ENCODE measurements at places on chromosomes 7 and 10. TPM values are rescaled to one million over a fixed set of nuclear protein-coding genes. Genes with fewer than 3 reads are reported as not detected.

DNA sequence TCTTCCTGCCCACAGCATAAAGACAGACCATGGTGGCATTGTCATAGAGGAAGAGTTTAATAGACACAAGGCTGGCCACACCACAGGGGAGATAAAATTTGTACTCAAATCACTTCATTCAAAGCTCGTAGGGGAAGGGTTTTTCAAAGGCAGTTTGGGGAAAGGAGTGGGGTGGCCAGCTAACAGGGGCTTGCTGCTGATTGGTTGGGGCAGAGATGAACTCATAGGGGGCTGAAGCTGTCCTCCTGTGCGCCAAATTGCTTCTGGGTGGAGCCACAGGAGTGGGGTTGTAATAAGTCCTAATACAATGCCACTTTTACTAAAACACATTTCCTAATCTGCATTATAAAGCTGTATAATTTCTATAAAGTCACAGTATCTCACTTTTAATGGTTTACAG lies 22.5 kb downstream of the PDZD8 start:
- DNase-seq = no peak

DNA sequence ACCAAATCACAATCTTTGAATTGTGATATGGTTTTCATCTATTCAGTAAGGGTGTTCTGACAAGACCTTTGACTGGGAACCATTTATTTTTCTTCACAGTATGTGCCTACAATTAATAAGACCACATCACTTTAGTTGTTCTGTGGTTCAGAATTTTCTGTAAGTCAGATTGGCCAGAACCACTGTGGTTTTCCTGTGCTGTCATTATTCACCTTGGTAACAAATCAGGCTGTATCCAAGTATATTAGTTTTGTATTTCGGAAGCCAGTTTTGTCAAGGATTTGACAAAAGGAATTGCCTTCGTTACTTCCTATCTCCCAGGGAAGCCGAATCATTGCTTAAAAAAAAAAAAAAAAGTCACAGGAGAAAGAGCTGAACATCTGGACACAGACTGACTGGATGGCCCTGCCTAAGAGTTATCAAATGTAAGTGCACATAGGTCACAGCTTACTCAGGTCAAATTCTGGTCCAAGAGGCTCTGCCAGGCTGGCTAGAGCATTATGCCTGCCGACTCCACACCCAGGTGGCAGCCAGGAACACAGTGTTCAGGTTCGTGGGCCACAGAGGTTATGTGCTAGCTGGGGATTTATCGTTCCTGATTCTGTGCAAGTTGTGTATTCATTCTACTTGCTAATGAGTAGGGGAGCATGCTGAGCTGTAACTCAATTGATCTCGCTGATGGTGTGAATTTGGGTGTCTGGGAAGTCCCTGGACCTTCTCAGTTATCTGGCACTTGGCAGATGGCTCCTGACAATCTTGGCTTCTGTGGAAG lies 175.3 kb downstream of the JAZF1 start:
- DNase-seq = no peak

DNA sequence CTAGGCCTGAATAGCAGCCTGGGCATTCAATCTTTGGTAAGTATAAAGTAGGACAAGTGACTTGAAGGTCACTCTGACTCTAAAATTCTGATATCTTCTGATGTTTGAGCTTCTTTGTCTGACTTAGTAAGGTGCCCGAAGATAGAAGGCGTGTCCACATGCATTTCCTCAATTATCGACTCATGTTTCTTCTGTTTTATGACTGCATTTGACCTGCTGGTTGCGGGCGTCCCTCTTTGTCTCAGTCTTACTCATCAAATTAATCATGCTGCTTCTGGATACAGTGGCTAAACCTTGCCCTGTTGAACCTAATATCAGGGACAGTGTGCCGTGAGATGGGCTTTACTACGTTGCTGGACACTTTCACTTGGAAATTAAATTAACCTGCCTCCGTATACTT lies 534.1 kb downstream of the SDK1 start:
- no peak for DNase-seq

DNA sequence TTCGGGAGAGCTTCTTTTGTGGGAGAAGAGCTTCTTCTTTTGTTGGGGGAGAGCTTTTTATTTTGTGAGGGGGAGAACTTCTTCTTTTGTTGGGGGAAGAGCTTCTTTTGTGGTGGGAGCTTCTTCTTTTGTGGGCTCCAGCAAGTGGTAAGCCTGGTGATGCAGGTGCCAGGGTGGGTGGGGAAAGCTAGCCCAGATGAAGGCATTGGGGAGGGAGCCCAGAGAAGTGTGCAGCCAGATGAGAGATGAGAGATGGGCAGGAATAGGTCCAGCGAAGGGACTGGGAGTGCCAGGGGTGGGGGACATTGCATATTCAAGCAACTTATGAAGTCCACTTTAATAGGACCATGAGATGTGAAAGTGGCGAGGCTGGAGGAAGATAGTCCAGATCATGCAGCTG lies 9.7 kb downstream of the ADRA2A start:
- DNase-seq = no peak

DNA sequence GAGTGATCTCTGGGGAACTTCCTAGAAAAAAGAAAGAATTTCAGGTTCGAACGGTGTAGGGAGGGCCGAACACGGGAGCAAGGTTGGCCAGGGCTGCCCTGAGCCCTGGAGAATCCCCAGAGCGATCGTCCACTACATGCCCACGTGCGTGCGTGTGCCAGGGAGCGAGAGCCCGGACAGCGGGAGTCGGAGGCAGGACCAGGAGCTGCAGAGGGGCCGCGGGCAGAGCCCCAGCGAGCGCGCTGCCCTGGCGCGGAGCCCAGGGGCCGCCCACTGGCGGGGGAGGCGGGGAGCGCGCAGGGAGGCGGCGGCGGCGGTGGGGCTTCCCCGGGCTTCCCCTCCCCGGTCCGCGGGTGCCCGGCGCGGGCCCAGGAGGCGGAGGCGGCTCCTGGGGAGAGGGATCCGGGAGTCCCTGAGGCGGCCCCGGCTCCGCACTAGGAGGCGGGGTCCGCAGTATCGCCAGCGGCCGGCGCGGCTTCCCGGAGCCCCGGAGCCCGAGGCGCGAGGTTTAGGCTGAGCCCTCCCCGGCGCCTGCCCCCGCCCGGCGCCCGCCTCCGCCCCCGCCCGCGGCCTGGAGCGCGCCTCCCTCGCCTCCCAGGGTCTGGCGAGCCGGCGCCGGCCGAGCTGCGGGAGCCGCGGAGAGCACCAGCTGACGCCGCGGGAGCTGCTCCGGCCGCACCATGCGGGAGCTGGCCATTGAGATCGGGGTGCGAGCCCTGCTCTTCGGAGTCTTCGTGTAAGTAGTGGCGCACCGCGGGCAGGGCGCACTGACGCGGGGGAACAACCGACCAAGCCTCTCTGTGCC lies at the start of gene PLPP4:
TSS of gene PLPP4 (plus strand) at position 602 of the 805 bp plus-strand sequence. CDS start at position 681, 79 bp downstream.
- no peak for DNase-seq

GRCh38 chr10:43921478-43921877 lies 272.8 kb upstream of the ZNF32 start:
- DNase-seq = no peak

- no peak for DNase-seq
Observed at GRCh38 chr10:102975483-102976379, 57.6 kb downstream of the CNNM2 start.

DNA sequence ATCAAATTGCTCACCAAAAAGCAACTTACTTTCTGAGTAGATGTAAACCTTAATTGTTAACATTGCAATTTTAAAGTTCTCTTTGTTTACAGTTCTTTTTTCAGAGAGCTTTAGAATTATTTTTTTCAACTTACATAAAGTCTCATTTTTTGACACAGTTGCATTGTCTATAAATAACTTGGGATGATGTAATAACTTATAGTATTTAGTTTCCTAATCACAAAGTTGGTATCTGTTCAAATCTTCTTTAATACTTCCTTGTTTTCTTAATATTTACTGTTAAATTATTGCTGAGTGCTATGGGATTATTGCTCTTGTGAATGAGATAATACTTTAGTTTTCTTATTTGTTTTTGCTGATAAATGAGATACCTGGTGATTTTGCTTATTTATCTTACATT lies 18.9 kb upstream of the SUV39H2 start:
- no peak for DNase-seq

GRCh38 chr7:79741684-79742083 lies 288.2 kb upstream of the MAGI2 start:
- DNase-seq = no peak

DNA sequence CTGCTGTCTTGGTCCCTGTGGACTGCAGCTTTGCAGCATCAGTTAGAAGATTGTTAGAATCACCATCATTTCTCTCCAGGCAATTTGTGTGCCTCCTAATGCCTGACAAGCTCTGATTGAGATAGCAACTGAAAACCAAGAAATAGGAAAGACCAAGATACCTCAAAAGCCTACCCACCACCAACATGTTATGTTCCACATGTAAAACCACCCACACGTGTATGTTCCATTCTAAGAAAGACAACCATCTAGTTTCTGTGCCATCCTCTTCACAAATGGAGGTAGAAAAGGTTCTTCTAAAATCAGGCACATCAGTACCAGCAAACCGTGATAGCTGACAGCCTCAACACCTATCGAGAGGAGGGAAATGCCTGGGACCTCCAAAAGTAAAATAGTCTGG lies 46.9 kb downstream of the TASOR2 start:
- no peak for DNase-seq

DNA sequence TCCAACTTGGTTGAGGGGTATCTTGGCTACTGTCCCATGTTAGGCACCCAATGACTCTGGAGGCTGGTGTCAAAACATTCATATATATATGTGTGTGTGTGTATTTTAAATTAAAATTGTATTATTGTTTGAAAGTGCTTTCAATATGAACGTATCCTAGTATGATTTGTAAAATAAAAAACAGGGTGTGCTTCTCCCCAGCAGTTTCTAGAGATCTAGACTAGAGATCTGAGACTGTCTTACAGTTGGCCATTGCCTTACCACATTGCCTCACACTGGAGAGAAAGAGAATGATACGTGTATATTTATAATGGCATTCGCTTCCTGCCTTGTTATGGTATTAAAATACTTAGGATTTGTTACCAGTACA lies 1.2 kb downstream of the BAG3 start:
- DNase-seq = no peak

DNA sequence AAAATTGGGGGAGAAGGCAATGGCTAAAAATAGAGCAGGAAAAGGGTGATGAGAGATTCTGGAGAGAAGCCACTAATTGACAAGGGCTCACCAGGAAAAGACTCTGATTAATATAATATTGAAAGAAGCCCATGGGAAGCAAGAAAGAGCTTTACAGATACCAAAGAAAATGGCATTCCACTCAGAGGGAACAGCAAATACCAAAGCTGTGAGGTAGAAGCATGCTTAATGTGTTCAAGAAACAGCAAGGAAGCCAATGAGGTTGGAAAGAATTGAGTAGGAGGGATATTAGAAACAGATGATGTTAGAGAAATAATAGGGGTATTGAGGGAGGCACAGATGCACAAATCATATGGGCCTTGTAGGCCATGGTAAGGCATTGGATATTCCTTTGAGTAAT lies 130.1 kb downstream of the MYO3A start:
- DNase-seq = no peak

DNA sequence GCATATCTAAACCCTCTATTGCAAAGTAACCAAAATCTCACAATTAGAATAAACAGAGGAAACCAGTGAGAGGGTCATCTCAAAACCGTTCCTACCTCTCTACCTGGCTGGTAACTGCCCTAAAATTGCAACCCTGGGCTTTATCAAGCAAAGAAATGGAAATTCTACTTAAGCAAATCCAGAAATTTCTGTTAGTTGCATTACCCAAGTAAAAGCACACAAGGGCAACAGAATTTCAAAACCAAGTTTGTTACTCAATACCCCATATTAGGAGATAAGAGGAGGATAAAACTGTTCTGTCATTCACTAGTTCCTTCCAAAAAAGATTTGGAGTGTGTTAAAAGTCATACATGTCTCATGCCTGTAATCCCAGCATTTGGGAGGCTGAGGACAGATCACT lies 195.3 kb downstream of the FAM107B start:
- DNase-seq = no peak

DNA sequence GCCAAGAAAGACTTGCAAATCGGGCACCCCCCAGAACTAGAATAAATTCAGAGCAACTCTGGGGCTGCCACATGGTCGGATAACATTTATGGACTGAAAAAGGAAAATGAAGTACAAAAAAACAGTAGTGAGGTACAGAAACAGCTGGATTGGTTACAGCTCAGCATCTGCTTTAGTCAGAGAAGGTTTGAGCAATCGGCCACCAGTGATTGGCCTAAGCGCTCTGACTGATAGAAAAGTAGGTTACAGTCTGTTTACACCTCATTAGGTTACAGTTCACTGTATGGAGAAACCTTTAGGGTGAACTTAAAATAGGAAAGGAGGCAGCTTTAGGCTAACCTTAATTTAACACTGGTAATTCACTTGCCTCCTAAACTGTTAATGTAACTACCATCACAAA lies 102.0 kb upstream of the DKK1 start:
- DNase-seq = no peak

GRCh38 chr10:51521605-51522004 lies 177.8 kb downstream of the CSTF2T start:
- DNase-seq = no peak

DNA sequence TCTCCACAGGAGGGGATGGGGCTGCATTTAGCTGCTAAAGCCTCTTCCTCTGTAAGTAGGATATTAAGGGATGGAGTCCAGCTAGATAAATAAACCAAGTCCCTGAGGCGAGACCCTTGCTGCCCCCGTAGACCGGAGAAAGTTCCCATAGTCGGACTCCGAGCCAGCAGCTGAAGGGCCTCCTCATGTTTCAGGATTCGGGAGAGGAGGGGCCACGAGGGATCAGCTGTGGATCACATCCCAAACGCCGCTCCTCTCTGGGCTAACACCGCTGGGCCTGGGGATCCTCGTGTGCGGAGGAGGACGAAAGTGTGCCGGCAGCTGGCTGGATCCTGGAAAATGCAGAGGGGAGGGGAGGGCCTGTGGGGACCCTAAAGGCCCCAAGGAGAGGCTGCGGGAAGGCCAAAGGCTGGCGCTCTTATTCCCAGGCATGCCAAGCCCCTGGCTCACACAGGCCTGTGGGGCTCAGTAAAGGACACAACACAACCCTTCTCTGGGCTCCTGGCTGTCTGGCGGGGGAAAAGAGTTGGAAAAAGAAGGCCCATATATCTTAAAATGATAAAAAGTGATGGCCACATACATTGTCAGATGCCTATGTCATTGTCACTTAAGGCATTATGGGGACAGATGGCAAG lies 82.5 kb upstream of the TMEM72 start:
- DNase-seq = no peak

DNA sequence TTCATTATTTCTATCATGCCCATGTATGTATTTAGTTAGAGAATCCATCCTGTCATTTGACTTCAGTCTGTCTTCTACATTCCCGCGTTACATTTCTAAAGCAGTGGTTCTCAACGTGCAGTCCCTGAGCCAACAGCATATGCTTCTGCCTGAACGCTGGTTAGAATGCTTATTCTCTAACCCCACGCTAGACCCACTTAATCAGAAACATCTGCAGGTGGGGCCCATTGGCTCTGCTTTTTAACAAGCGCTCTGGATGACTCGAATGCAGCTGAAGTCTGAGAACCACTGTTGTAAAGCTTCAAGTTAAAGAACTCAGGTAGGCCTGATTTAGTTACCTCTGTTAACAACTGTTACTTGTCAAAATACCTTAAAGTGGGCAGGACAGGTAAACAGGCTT lies 38.2 kb downstream of the NEUROD6 start:
- DNase-seq = no peak

The NKX6-2 gene
- total RNA-seq = not detected

The SPDYE16 gene
- total RNA-seq = not detected

The FRAT2 gene
- total RNA-seq = 11.4 TPM

All from activated T-cell treated with anti-CD3 and anti-CD28 coated beads, Interleukin-2, amount 50 U/mL, for 4 hours (primary cell).